ENCODE measurements at places on chromosomes 1 and 21. TPM values are rescaled to one million over a fixed set of nuclear protein-coding genes. Genes with fewer than 3 reads are reported as not detected.

The PPP1R8 gene
- total RNA-seq: 54.4 TPM

The ANXA9 gene
- not detected for total RNA-seq

The KCNJ6 gene
- total RNA-seq: under 0.01 TPM

The IER5 gene
- 34.1 TPM for total RNA-seq

The C1orf141 gene
- not detected for total RNA-seq

Data from regular cardiac myocyte (primary cell).